Glomerular endothelial cell (primary cell): ENCODE measurements at places on chromosomes 5 and 9. TPM values are rescaled to one million over a fixed set of nuclear protein-coding genes. Genes with fewer than 3 reads are reported as not detected.

DNA sequence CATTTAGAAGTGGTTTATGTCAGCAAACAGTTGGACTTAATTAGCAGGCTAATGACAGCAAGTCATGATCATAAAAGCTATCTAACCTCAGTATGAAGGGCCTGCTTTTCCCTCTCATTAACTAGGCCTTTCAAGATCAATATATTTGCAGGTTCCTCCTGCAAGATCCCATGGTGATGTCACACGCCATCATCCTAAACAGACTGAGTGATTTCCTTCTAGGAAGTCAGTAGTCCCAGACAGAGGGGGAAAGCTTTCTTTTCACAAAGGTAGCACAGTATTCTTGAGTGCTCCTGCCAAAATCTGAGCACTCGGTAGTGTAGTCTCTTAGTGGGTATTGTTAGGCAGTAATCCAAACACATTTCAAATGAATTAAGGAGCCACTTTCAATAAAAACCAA, 52.5 kb downstream of the UIMC1 start:
- DNase-seq = no peak

DNA sequence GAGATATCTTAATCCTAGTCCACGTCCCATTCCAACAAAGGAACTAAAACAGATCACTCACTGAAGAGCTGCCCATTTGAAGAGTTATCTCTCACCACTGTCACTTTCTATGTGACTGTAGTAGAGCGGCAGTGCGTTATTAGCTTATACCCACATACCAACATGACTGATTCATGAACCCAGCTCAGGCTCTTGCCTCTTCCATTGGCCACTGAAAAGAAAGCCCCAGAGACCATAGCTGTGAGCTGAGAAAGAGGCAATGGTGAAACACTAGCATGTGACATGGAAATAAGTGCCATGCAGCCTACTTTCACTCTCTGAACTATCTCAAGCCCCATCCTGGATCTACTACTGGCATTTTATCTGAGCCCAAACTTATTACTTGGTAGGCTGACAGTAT, 151.7 kb upstream of the MOCS2 start:
- DNase-seq = no peak

DNA sequence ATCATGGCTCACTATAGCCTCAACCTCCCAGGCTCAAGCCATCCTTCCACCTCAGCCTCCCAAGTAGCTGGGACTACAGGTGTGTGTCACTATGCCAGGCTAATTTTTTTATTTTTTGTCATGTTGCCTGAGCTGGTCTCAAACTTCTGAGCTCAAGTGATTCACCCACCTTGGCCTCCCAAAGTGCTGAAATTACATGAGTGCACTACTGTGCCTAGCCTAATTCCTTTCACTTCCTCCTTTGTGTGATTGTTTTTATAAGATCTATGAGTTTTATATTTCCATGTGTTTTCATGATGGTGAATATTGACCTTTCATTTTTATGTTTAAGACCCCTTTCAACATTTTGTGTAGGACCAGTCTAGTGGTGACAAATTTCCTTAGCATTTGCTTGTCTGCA, 55.2 kb upstream of the IL12B start:
- DNase-seq = no peak

- DNase-seq = no peak
Measured at GRCh38 chr5:177555228-177555627, 865 bp upstream of the FAM193B start.

GRCh38 chr9:33472171-33472880, 1.4 kb downstream of the NOL6 start:
- DNase-seq = no peak

GRCh38 chr9:74415995-74416394, 81.1 kb upstream of the RORB start:
- no peak for DNase-seq

- DNase-seq = no peak
Measured at GRCh38 chr9:114163517-114163951, 8.2 kb downstream of the COL27A1 start.

DNA sequence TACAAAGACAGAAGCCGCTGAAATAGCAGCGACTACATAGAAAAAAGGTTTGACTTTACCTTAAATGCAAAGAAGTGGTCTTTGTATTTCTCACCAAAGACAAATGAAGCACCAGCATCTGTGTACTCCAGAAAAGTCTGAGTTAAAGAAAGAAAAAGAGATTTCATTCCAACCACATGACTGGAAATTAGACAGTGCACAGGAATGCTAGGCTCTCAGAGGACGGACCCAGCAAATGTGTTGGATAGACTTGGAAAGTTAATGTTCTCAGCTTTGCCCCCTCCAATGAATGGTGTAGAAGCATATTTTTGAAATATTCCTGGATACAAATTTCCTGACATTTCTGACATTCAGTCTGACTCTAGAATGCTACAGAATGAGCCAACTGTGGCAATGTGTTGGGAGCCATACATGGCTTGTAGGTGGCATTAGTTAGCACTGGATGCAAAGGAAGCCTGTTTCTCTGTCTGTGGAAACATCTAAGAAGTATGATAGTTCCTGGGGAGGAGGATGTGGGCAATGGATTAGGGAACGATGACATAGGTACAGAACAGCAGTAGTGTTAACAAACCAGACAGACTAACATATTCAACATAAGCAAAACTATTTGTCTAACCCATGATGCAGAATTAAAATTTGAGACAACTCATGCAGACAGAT, 43.3 kb downstream of the SLC28A3 start:
- no peak for DNase-seq

- no peak for DNase-seq
Measured at GRCh38 chr9:105330755-105331154, 86.3 kb downstream of the SLC44A1 start.

DNA sequence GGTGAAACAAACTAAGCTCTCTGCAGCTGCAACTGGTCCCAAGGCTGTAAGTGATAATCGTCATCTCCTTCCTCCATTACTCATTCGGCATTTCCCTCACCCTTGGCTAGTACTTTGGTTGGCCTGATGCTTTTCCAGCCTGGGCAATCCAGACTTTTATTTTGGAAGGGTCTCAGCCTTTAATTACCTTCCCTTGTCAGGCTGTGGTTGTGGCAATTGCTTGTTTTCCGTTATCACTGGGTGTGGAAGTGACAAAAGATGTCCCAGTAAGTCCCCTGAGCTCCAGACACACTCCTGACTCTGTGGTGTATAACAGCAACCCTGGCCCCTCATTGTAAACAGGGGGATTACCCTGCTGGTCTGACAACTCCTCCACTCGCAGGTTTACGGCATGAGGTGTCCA, 6.3 kb upstream of the FAF2 start:
- DNase-seq = no peak

DNA sequence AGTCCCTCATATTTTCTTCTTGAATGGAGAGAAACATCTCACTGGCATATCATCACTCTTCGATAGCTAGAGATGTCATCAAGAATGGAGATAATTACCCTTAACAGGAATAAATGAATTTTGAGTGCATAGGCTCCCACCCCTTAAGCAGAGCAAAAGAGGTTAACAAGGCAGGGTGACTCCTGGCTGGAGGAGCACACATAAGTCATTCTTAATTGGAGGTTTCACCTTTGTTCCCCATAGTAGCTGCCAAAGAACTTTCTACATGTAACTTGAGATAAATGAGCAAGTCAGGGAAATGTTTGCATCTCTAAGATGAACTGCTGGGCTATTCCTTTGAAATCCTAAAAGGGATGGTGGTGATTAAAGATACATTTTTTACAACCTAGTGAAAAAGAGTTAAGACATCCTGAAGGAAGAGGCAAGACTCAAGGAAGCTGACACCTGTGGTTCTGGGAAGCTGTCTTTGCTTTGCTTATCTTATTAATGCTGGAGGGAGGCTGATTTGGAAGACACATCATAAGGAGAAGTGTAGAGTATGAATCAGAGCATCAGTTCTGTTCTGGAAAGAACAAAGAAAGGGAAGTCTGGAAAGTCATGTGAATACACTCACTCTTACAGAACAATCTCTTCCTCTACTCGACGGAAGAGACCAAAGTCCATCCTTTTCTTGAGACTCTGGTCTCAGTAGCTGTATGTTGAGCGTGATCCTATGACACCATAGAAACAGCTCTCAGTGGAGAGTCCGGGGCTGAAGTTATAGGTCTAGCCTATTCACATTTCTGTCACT, 326.3 kb downstream of the OSTF1 start:
- DNase-seq = no peak

- DNase-seq = no peak
Measured at GRCh38 chr9:70409280-70409679, 5.2 kb downstream of the KLF9 start.

DNA sequence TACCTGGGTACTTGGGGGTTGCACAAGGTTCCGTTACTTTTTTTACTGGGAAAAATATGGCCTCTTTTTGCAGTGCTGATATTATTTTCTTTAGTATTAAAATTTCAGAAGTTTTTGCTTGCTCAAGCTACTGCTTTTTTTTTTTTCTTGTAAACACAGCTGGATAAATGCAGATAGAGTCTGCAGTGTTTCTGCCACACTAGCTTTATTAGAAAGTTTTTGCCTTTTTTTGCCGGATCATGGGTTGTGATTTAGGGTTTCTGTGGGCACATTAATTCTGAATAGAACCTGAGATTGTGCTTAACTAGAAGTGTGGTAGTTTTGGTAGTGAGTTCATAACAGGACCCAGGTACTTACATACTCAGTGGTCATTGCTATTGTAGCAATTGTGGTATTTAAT, 19.9 kb downstream of the KIAA1958 start:
- DNase-seq = no peak

GRCh38 chr9:33950371-33950770, 98.3 kb downstream of the UBAP2 start:
- no peak for DNase-seq

- no peak for DNase-seq
Measured at GRCh38 chr9:86695910-86696424, 251.3 kb downstream of the GAS1 start.

- no peak for DNase-seq
Measured at GRCh38 chr9:92504881-92505280, 22.6 kb upstream of the ASPN start.

DNA sequence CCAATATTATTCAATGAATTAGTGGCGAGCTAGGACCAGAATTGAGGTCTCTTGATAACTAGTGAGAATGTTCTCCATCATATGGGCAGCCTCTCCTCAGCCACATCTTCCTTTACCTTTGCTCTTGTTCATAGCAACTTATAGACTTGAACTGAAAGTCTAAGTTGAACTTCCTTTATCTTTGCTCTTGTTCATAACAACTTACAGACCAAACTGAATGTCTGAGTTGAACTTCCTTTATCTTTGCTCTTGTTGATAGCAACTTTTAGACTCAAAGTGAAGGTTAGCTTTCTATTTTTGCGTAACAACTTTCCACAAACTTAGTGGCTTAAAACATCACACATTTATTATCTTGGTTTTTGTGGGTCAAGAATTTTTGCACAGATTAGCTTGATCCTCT, 146.4 kb upstream of the C9orf72 start:
- no peak for DNase-seq

DNA sequence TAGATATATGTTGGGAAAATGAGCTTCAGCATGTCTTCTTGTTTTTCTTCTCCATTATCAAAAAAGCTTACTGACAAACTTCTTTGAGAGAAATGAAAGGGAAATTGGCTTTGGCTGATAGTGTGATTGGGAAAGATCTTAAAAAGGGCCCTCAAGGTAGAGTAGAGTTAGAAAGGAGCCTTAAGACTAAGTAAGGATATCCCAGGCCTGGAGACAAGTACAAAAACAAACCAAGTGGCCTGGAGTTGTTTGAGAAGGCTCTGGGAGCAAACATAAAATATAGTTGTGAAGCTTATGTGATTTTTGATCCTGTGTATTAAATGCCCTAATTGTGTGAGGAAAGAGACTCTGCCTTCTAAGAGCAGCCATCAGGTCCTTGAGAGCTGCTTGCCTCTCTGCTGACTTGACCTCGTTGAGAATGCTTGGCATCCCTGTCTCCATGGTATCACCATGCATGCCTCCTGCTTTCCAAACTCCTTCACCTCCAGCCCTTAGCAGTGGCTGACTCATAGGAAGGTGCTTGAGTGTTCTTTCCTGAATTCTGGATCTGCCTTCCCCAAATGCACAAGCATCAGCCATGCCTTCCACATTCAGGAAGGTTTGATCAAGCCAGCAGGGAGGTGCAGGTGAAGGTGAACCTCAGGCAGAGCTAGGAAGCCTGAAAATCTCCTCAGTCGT, 78.9 kb downstream of the SMARCA2 start:
- DNase-seq = no peak

Gene MZB1
- total RNA-seq = 0.29 and 0.68 TPM in 2 replicates

Gene FAM78A
- total RNA-seq = 8.2 and 25.2 TPM in 2 replicates

Gene NR6A1
- total RNA-seq = 0.10 and 1.3 TPM in 2 replicates

Gene SLC36A3
- total RNA-seq = not detected in 2 replicates

Gene C6
- total RNA-seq = 0.05 TPM in 1 of 2 replicates, not detected in the other

Gene HTR1A
- total RNA-seq = not detected in 2 replicates

Gene PAEP
- total RNA-seq = not detected in 2 replicates

Gene ROPN1L
- total RNA-seq = 1.5 and 4.2 TPM in 2 replicates

Gene ZNF300
- total RNA-seq = 3.1 and 6.0 TPM in 2 replicates

Gene IGFBPL1
- 0.35 TPM in 1 of 2 replicates, not detected in the other for total RNA-seq

Gene DNM1
- total RNA-seq = 2.7 and 7.9 TPM in 2 replicates

Gene CYLC2
- not detected in 2 replicates for total RNA-seq

Gene GMCL2
- not detected in 2 replicates for total RNA-seq
